Lung (tissue), 17 donors: ENCODE measurements at places on chromosomes 1 and 21. TPM values are rescaled to one million over a fixed set of nuclear protein-coding genes. Genes with fewer than 3 reads are reported as not detected.

TCHHL1 gene
- polyA plus RNA-seq, result not detected

ITLN2 gene
- 23.7 TPM for polyA plus RNA-seq

FRRS1 gene
- 0.67 TPM for polyA plus RNA-seq

IL10 gene
- 0.37 TPM for polyA plus RNA-seq

GPR3 gene
- 1.8 TPM for polyA plus RNA-seq

SRGAP2 gene
- 14.9 TPM for polyA plus RNA-seq

RHD gene
- polyA plus RNA-seq, result 0.27 TPM

TEX38 gene
- not detected for polyA plus RNA-seq

RAB25 gene
- polyA plus RNA-seq, result 156 TPM

RTCA gene
- 23.6 TPM for polyA plus RNA-seq

SH2D1B gene
- 1.6 TPM for polyA plus RNA-seq

AADACL3 gene
- polyA plus RNA-seq, result not detected

AMPD1 gene
- polyA plus RNA-seq, result not detected

- no peak for DNase-seq
These were observed 109.2 kb downstream of the FAM78B start for GRCh38 chr1:166057650-166058049.

DNA sequence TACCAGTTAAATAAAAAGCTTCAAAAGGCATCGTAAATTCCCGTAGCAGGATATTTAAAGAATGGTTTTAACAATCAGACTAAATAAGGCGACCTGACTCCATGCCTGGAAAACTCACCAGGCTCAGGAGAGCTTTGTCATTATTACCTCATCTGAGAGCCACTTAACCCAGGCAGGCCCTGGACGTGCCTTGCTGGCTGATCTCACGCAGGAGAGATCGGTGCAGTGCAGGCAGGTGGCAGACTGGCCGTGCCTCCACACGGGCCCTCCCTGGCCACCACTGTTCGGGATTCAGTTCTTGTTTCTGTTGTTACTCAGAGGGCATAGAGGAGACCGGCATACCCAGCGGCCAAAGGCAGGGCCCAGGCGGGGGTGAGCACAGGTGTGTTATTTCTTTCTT, 6.4 kb downstream of the MT1HL1 start:
- DNase-seq, result peak; percentile 53

DNA sequence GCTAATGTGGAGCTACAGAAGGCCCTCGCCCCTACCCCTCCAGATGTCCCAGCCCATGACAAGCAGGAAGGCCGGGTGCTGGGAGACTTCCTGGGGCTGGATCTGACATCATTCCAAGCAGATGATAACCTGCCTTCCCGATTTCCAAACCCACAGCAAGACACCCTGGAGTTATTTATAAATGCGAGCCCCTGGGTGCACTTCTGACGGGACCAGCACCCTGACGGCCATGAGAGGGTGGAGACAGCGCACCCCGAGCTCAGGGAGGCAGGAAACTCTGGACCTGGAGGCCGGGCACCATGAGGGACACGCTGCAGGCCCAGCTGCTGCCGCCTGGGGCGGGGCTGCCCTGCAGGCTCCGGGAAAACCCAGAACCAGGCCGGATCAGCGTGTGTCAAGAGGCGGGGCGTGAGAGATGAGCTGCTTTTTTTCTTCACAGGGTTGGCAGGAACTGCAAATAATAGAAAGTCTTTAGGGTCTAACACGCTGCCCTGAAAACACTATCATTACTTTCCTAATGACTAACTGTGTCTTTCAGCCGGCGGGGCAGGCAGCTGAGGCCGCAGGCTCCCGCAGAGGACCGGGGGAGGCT, 2.5 kb upstream of the PCBP3 start:
- DNase-seq, result no peak

DNA sequence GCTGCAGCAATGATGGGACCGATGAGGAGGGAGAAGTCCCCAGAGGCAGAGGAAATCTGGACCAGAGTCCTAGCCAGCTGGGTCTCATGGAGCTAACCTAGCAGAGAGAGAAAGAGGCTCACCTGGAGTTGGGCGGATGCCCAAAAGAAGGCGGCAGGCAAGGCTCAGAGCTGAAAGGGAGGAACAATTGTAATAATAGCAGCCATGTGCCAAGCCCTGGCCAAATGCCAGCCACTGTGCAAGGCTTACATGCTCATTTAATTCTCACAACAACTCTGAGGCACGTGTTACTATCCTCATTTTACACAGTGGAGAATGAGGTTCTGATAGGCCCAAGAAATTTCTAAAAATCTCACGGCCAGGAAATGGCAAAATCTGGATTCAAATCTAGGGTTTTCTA, 50.0 kb upstream of the ZNF648 start:
- no peak for DNase-seq

- no peak for DNase-seq
These were observed 296.5 kb upstream of the ADGRL4 start for GRCh38 chr1:79303040-79303439.

GRCh38 chr1:227766653-227767277, 31.5 kb downstream of the SNAP47 start:
- no peak for DNase-seq

DNA sequence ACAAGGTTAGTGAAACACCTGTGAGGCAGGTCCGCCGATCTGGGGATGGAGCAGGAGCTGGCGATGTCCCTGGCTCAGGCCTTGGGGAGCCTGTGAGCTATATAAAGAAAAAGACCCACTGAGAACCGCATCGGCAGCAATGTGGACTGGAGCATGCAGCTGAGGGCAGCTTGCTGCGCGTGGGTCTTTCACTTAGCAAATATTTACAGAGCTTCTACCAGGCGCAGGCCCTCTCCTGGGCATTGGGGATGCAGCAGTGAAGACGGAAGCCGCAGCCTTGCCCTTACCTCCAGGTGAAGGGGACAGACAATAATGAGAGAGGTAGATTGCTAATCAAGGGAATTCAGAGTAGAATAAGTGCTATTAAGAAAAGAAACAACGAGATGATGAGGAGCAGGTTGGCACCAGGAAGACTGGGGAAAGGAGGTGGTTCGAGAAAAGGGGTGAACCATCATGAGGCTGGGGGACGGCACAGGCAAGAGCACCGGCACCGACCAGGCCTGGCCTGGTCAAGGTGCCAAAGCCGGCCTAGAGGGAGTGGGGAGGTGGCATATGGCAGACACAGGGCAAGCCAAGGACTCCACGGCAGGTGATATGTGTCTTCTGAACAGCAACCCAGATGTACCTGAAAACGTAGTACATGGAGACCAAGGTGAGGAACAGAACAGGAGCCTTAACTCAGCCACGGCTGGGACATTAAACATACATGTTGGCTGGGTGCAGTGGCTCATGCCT, 60.7 kb upstream of the PAX7 start:
- no peak for DNase-seq

GRCh38 chr1:35657851-35658250, 16.5 kb upstream of the PSMB2 start:
- no peak for DNase-seq

- DNase-seq, result peak; percentile 18
These were observed 56.6 kb downstream of the AGPAT3 start for GRCh38 chr21:43921571-43921978.

DNA sequence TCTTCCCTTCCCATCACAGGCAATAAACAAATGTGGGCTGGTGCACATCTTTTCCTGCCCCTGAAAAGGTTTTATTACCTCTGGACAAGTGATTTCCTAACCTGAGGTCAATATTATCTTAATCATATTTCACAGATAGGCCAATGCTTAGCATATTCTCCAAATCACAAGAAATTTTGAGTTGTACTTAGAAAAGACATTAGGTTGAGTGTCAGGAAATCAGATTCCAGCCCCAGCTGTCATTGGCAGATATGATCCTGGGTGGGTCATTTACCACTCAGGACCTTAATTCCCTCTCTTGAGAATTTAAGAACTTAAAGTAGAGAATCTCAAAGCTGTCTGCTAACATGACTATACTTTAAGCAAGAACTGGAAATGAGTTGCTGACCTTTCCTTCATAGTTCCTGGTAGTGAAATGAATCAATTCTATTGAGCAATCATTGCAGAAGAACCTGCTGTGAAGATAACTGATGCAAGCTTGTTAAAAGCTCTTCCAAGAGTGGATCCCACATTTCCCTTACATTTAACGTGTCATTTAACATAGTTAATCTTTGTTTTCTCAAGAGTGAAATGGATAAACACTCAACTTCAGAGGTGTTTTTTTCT, 46.4 kb upstream of the CR2 start:
- no peak for DNase-seq

- DNase-seq, result peak; percentile 75
These were observed 30.5 kb upstream of the LRIG2 start for GRCh38 chr1:113042285-113043143.

DNA sequence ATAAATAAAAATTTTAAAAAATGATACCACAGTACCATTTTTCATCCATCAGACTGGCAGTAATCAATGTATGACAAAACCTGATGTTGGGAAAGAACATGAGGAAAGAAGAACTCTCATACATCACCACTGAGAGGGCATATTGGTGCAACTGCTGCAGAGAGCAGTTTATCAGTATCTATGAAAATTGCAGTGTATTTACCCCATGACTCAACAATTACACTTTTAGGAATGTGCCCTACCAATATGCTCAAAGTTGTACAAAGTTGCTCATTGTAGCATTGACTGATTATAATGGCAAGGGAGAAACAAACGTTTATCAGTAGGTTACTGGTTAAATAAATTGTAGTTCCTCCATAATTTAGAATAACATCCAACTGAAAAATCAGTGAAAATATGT, 36.7 kb downstream of the CATSPERE start:
- no peak for DNase-seq

GRCh38 chr1:238485057-238485911, 594.6 kb upstream of the ZP4 start:
- no peak for DNase-seq

DNA sequence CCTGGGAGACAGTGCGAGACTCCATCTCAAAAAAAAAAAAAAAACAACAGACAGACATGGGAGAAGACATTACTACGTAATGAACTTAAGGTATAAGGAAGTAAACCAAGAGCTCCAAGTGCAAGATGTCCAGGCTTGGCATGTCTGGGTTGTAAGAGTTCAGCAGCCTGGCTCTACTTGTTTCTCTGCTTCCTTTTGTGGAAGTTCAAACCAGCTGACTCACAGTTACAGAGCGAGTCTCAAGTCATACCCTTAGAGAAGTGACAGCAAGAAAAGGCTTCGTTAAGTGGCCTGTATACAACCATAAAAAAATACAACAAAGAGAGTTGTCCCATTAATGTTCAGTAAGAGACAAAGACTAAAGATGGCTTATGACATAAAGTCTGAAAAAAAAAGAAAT, 1.3 kb downstream of the RIT1 start:
- no peak for DNase-seq
